Epithelial cell of alveolus of lung (primary cell): ENCODE measurements at places on chromosomes 1 and 21. TPM values are rescaled to one million over a fixed set of nuclear protein-coding genes. Genes with fewer than 3 reads are reported as not detected.

SLAMF9 gene
- total RNA-seq = 0.91 TPM in 1 of 2 replicates, not detected in the other

PRKCZ gene
- 0.64 and 3.2 TPM in 2 replicates for total RNA-seq

OVAAL gene
- total RNA-seq = not detected in 2 replicates

DNM3 gene
- total RNA-seq = 0.91 and 1.6 TPM in 2 replicates

CSRP1 gene
- 526 and 799 TPM in 2 replicates for total RNA-seq

TLCD4 gene
- 0.78 and 1.0 TPM in 2 replicates for total RNA-seq

GABRD gene
- not detected in 2 replicates for total RNA-seq

ACTL8 gene
- total RNA-seq = 0.08 TPM in 1 of 2 replicates, not detected in the other

VHLL gene
- 5.3 TPM in 1 of 2 replicates, not detected in the other for total RNA-seq

NFIA gene
- 10.0 and 18.7 TPM in 2 replicates for total RNA-seq

S100A7 gene
- total RNA-seq = not detected in 2 replicates

SPSB1 gene
- 11.6 and 32.8 TPM in 2 replicates for total RNA-seq

TRIM46 gene
- 3.6 and 6.4 TPM in 2 replicates for total RNA-seq

GSTM1 gene
- total RNA-seq = not detected in 2 replicates

DNAJC28 gene
- total RNA-seq = 0.64 and 1.0 TPM in 2 replicates

LCE2B gene
- not detected in 2 replicates for total RNA-seq

TENT5C gene
- total RNA-seq = 0.08 and 0.78 TPM in 2 replicates

KPRP gene
- not detected in 2 replicates for total RNA-seq

RGS5 gene
- 5.2 and 10.5 TPM in 2 replicates for total RNA-seq

RAB42 gene
- 5.5 and 5.8 TPM in 2 replicates for total RNA-seq

FMO1 gene
- not detected in 2 replicates for total RNA-seq

FCRL4 gene
- total RNA-seq = not detected in 2 replicates

CFAP74 gene
- total RNA-seq = not detected in 2 replicates

HSD3B1 gene
- 0.39 TPM in 1 of 2 replicates, not detected in the other for total RNA-seq

HES3 gene
- not detected in 2 replicates for total RNA-seq

CNIH3 gene
- total RNA-seq = 3.8 and 7.6 TPM in 2 replicates

CYYR1 gene
- 1.4 and 4.2 TPM in 2 replicates for total RNA-seq

KCNA2 gene
- not detected in 2 replicates for total RNA-seq

AIRE gene
- total RNA-seq = 0.08 TPM in 1 of 2 replicates, not detected in the other

PRR9 gene
- not detected in 2 replicates for total RNA-seq

TTC24 gene
- not detected in 2 replicates for total RNA-seq

RIPPLY3 gene
- total RNA-seq = 0.13 TPM in 1 of 2 replicates, not detected in the other

MYBPH gene
- 8.5 TPM in 1 of 2 replicates, not detected in the other for total RNA-seq

RAD54L gene
- total RNA-seq = 2.9 and 12.0 TPM in 2 replicates

TNFRSF8 gene
- 0.52 TPM in 1 of 2 replicates, not detected in the other for total RNA-seq

CELF3 gene
- total RNA-seq = not detected in 2 replicates

SCNM1 gene
- total RNA-seq = 29.5 and 31.0 TPM in 2 replicates

OR2T34 gene
- not detected in 2 replicates for total RNA-seq
